ENCODE measurements at places on chromosomes 6 and 20.

DNA sequence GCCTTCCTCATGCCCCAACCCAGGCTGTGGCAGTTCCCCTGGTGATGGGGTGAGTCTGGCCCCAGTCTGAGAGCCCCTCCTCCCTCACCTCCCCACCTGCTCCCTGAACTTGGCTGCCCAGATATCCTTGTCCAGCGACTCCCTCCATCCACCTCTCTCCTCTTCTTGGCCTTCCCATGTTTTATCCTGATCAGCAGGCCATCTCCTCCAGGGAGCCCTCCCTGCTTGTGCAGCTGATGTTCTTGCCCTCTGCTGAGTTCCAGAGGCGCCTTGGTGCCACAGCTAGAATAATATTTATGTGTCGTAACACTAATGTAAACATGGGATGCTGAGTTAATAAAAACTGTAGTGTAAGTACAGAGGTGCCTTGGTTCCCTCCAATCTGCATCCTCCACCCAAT, 10.4 kb upstream of the IP6K3 start:
- no peak for DNase-seq

DNA sequence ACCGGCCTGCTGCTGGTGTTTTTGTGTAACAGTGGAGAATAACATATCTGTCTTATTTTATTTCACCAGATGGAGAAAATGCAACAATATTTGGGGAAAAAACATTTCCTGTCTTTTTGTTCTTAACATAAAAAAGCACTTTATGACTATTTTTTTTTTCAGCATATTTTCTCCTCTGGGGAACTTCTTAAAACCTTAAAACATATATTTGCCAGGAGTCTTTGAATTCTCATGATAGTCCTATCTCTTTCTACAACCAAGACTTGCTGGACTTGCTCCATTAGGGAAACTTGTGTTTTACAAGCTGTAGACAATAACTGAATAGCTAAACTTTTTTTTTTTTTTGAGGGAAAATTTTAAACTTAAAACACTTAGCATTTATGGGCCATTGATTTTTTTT, 98.6 kb upstream of the PRDM1 start:
- DNase-seq: no peak

GRCh38 chr6:87139236-87139635, 16.1 kb upstream of the ZNF292 start:
- peak; percentile 65 for DNase-seq

- DNase-seq: no peak
Measured at GRCh38 chr20:20812136-20812535, 99.7 kb upstream of the RALGAPA2 start.

DNA sequence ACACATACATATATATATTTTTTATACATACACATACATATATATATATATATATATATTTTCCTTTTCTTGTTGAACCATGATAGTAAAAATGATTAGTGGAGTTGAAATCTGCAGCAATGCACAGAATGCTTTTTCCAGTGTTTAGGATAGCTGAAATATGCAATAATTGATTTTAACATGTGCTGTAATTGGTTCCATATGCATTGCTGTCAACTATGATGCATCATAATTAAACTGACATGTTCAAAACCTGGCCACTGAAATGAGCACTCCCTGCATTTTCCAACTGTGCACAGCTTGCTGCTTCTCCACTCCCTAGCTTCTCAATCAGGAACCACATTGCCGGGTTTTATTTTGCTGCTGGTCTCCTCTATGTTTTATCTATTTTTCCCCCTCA, 358.3 kb downstream of the PAX1 start:
- DNase-seq: no peak

- DNase-seq: no peak
Measured at GRCh38 chr6:105193647-105194046, 13.8 kb upstream of the POPDC3 start.

- DNase-seq: no peak
Measured at GRCh38 chr6:34774967-34775366, 16.9 kb upstream of the BLTP3A start.

- no peak for DNase-seq
Measured at GRCh38 chr6:62808565-62809293, 402.5 kb upstream of the FKBP1C start.

DNA sequence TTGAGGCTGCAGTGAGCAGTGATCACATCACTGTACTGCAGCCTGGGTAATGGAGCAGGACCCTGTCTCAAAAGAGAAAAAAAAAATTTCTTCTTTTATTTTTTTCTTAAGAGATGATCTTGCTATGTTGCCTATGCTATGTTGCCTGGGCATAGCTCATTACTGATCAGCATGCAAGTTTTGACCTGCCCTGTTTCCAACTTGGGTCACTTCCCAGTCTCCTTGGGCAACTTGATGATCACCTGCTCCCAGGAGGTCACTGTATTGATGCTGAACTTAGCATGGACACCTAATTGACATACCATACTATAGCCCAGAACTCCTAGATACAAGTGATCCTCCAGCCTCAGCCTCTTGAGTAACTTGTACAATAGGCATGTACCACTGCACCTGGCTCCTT, 30.7 kb upstream of the NANP start:
- no peak for DNase-seq

DNA sequence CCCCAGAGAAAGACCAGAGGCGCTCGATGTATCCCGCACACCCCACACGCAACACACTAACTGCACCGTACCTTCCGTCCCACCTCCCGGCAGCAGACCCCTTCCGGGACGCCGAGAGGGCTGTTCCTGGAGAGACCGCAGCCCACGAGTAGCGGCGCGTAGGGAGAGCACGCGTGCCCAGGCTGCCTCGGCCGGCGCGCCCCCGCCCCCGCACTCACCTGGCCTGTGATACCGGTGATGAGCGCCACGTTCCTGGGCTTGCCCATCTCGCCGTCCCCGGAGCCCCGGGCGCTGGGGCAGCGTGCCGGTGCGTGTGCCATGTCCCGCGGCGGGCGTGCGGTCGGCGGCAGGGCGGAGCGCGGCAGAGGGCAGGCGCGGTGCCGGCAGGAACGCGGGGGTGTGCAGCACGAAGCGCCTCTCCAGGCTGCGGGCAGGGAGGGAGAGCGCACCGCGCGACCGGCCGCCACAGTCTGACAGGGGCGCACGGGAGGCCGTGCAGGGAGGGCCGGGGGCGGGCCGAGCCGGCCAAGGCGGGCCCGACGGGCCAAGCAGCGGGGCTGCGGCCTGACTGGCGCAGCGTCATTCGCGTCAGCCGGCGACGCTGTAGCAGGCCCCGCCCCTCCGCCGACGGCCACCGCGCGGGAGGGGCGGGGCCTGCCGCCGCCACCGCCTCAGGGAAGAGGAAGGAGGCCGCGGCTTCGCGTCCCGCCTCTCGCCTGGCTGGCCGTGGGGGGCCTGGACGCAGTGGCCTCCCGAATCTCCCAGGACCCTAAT, at the start of gene GMDS:
Gene GMDS (minus strand): TSS at position 503 of the 774 bp plus-strand sequence.
- DNase-seq: peak; percentile 91

GRCh38 chr20:11539450-11539849, 378.2 kb upstream of the BTBD3 start:
- no peak for DNase-seq

GRCh38 chr6:129015721-129016120, 132.8 kb downstream of the LAMA2 start:
- DNase-seq: no peak

- no peak for DNase-seq
Measured at GRCh38 chr20:19781235-19781634, 23.2 kb downstream of the RIN2 start.
